Stimulated activated memory B cell treated with anti-CD40 and anti-IgM and Interleukin-4, amounts not matched to agents 10 μg/mL and 1 μg/mL and 100 μg/mL, for 72 hours (primary cell): ENCODE measurements at places on chromosomes 3 and 15.

- ATAC-seq, result no peak
Measured at GRCh38 chr3:99315896-99316295, 322.5 kb upstream of the COL8A1 start.

DNA sequence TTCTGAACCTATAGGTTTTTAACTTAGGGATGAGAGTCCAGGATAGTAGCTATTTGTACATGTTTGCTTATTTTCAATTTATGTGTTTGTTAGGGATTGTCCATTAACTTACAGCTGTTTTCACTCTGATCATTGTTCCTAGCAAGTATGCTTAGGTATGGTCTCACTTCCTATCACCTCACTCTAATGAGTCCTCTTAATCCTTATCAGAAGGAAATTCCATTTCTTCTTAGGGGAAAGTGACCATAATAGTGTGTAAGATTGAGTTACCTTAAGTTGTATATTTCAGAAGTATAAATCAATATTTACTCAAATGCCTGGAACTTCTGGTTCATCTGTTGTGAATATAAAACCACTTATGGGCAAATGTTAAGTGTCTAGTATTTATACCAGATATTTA lies 53.0 kb downstream of the PIAS1 start:
- ATAC-seq, result no peak

DNA sequence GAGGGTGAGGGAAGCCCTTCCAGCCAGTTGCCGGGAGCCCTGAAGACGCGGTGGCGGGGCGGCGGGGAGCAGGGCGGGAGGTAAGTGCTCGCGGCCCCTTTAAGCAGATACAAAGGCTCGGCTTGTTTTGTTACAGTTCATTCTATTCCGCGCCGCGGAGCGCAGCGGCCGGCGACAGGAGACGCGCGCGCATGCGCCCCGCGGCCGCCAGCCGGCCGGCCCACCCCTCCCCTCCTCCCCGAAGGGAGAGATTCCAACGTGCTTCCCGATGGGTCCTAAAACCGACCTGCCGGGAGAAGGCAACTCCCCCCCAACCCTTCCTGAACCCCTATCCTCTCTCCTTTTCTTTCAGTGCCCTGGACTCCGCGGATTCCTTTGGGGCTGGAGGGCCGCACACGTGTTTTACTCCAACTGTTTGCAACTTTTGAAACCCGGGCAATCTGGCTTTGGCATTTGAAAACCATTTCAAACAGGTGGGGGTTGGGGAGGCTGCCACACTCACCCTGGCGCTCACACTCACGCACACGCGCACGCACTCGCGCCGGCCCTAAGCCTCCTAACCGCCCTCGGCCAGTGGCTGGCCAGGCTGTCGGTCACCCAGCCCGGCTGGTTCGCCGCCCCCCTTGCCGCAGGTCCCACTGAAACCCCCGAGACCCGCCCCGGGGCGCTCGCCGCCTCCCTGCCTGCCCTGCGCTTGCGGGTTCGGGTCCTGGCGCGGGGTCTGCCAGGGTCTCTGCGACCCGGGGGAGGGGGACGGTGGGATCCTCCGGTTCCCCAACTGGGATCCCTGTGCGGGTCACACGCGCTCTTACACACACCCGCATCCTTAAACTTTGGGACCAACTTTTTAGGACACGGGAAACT lies at the start of gene MAGI1:
Gene MAGI1, minus strand, starts transcription at position 193 of the 864 bp plus-strand sequence. CDS start 610 bp downstream, outside the sequence.
- ATAC-seq, result peak; percentile 55

DNA sequence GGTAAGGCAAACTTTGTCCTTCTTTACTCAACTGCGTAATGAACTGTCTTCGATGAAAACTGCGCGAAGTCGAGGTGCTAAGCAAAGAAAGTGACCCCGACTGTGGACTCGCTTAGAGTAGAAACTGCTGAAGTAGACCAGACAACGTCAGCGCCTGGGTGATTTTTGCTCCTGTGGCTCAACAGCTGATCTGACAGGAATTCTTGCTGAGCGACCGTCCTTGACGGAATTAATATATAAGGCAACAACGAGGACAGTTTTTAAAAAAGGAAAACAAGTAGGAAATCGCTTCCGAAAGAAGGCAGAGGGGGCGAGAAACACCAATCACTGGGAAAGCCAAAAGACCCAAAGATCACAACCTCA lies 541 bp downstream of the RPS27L start:
- ATAC-seq, result no peak

- no peak for ATAC-seq
Measured at GRCh38 chr15:27648359-27648758, 450.8 kb downstream of the OCA2 start.

DNA sequence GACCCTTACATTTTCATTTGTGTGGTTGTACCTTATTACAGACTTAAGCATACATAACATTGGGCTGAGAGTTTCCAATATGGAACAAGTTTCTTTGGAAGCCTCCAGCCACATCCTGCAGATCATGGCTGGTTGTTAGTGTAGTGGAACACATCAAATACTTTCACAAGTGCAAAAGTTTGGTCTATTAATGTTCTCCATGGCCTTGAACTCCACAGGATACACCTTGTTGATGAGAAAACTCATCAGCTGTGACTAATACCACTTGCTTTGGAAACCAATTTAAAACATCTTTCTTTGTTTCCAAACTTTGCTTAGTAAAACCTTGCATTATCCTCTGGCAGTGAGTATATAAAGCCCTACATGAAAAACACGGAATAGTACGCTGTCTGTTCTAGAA lies 46.1 kb downstream of the MYZAP start:
- ATAC-seq, result no peak

GRCh38 chr15:94615688-94616087 lies 384.3 kb downstream of the MCTP2 start:
- ATAC-seq, result no peak
